ENCODE measurements at places on chromosomes 3 and 15.

- DNase-seq: peak; percentile 62
Measured at GRCh38 chr3:46542344-46542743, 23.8 kb downstream of the LRRC2 start.

DNA sequence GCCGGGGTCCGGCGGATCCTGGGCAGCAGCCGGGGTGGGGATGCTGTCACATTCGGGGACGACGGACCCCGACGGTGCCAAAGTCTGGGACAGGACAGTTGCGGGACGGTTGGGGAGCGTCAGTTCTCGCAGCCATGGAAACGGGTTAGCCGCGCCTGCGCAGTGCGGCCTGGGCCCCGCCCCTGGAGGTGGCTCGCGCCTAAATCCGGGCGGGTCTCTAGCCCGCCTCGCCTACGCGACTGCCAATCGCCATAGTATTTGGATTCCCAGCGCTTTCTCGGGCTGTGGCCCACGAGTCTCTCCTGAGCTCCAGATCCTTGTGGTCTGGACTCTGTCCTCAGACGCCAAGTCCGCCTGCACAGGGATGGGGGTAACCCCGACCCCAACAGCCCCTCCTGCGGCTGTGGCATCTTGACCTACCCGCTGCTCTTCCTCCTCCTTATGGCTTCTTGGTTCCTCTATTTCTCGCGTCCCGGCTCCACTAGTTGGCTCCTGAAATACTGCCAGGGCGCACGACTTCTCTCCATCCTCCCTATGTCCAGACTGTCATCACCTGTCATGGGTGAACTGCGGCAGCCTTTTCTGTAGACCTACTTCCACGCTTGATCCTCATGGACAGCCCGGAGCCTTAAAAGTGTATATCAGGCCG, at the start of gene ZMYND10:
Gene ZMYND10, minus strand, starts transcription at position 147 of the 649 bp plus-strand sequence. CDS start 153 bp downstream, outside the sequence.
- DNase-seq: no peak

DNA sequence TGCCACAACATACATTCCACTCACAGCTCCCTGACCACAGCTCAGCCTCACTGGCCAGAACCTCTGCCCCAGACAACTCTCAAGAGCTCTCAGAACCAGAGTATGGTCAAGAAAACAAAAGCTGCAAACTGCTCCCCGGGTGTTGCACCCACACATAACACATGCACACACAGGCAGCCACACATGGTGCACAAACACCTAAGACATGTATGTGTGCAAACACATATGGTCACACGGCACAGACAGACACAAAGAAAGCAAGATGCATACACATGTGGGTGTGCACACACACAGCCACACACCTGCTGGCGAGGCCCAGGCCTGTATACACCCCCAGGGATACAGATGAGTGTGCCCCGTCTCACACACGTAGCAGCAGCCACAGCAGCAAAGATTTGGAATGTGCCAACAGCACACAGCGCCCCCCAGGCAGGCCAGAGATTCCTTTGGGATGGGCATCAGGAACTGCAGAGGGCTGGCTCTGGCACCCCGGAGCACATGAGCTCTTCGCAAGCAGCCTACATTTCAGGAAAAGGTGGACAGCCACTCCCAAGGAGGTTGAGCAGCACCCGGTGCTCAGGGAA, 6.6 kb downstream of the KLF15 start:
- DNase-seq: no peak

DNA sequence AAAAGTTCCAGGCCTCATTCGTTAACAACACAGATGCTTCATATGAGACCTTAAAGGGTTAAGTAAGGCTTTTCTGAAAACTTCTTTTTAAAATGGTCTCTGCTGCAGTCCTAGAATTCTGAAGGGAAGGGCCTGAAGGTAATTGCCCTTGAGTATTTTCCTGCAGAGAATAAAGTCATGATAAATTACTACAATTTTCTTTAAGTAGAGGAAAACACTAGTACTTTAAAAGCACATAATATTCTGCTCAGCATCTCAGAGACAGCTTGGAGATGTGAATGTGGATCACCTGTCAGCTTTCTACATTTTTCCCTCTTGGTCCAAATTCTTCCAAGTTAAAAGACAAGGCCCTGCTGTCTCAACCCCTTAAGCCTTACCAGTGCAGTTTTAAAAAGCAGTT, 419.5 kb downstream of the MFSD1 start:
- no peak for DNase-seq

GRCh38 chr3:197791892-197792647, 1.0 kb downstream of the LRCH3 start:
- DNase-seq: peak; percentile 32

GRCh38 chr15:99365242-99365641, 114.0 kb downstream of the LRRC28 start:
- DNase-seq: no peak

- DNase-seq: no peak
Measured at GRCh38 chr15:58409861-58410260, 21.9 kb upstream of the LIPC start.

DNA sequence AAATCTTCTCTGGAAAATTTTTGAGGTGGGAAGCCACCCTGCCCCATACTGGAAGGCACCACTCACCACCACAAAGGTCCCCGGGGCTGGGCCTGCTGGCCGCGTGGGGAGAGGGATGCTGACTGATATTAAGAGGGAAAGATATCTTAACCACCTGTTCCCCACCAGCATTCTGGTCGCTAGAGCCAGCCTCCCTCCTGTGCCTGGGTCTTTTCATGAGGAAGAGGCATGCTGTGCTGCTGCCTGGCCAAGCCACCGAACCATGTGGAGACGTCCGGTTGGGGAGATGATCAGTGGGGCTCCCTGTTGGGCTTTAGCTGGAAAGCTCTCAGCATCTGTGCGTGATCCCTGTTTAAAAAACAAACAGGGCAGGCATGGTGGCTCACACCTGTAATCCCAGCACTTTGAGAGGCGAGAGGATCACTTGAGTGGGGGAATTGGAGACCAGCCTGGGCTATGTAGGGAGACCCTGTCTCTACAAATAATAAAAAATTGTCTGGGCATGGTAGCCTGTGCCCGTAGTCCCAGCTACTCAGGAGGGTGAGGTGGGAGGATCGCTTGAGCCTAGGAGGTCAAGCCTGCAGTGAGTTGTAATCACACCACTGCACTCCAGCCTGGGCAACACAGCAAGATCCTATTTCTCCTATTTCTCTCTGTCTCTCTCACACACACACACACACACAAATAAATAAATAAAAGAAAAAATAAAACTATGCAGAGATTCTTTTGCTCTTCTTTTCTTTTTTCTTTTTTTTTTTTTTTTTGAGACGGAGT, 1.0 kb downstream of the KLHL18 start:
- peak; percentile 15 for DNase-seq

GRCh38 chr3:117264204-117264994, 554.8 kb downstream of the TUSC7 start:
- DNase-seq: no peak

GRCh38 chr15:35304389-35304788, 219.3 kb upstream of the NANOGP8 start:
- no peak for DNase-seq

GRCh38 chr15:92809064-92809879, 90.9 kb upstream of the CHD2 start:
- DNase-seq: peak; percentile 98

GRCh38 chr3:185399737-185400667, 37.1 kb downstream of the MAP3K13 start:
- peak; percentile 8 for DNase-seq

DNA sequence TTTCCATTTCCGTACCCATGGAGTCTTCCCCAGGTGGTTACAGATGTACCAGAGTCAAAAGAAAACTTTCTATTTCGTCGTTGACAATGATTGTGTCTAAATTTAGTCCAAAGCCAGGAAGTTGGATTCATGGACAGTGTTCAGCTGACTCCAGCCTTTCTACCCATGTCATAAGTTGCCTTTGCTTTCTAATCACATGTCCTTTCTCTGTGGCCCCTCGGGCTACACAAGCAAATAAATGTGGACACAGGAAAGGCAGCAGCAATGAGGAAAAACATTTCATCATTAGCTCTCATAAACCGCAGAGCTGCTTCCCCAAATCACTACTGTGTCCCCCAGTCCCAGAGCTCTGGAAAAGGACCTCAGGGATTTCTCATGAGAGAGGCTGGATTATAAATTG, 82.0 kb downstream of the USF3 start:
- DNase-seq: no peak

GRCh38 chr3:9279966-9280365, 30.5 kb upstream of the SRGAP3 start:
- DNase-seq: peak; percentile 52

DNA sequence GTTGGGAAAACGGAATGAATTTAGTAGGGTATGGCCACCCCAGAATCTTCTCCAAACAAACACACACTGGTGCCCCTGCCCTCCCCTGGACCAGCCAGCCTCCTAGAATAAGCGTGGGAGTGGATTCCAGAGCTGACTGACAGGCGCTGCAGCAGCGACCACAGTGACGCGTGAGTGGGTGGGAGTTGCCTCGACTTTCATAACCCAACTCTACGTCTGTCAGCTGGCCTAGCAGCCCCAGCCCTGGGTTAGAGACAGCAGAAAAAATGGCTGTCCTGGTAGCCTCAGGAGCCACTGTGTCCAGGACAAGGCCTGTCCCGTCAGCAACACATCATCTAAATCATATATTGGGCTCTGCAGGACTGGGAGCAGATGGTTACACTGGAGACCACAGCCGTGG, 10.0 kb downstream of the PLA2G4B start:
- no peak for DNase-seq

DNA sequence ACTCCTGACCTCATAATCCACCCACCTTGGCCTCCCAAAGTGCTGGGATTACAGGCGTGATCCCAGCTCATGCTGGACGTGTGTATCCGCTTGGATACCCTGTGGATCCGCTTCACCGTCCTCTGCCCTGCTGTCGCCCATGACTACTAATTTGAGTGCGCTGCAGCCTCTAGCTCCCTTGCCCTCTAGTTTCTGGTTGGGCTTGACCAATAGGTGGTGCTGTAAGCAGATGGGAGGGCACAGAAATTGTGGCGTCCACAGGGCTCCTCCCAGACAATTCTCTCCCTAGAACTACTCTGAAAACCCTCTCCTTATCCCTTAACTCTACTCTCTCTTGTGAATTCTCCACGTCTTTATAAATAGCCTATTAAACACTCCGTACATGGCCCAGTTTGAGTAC, 36.2 kb downstream of the ZPLD1 start:
- no peak for DNase-seq

DNA sequence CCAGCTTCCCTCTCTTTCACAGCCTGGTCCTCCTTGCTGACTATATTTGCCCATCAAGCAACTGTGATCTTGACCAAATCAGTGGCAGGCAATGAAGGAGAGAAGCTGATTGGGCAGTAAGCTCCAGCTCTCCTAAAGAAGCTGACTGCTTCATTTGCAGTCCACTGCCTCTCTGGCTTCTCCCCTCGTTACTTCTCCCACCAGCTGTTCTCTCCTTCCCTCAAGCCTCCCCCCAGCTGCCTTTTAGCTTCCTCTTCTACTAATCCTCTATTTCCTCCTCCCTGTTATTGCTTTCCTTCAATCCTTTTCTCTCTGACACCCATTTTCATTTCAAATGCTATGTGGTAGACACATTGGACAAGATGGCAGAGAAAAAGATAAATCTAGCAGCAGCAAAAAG, 474.7 kb upstream of the UBE2E2 start:
- DNase-seq: no peak

DNA sequence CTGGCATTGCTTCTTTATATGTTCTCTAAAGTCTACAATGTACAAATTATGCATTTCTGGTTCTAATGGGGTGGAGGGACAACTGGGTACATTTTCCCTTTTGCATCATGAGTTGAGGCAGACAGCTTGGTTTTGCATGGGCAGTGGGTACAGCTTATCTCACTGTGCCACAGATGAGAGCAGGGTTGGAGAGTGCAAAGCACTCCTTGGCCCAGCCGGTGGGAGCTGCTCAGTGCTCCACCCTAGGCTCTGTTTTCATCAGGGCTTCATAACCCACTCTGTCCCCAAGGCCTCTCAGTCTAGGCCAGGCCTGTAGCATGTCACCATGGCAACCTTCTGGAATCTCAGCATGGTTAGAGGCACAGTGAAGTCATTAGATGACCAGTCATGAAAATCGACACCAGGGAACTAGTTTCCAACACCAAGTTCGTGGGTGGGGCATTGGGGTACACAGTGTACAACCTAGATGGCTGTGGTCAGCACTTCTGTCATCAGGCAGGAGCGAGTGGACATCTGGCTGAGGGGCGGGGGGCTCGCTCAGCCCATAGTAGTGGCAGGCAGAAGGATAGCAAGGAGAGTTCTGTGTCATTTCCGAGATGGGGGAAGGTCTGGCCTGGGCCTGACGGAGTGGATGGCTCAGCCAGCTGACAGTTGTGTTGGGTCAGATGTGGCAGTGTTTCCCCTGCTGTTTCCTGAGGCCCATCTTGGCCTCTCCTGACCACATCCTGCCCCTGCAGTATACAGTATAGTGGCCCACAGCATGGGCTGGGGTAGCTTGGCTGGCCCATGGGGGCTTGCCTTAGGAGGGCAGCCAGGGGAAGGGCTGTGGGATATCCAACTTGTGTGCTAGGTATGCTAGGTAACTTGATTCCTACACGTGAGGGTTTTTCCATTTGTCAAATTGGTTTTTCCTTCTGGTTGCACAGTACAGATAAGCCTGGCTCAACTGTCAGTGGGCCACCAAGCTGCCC, 75.7 kb upstream of the PRR23C start:
- peak; percentile 82 for DNase-seq

GRCh38 chr3:188002626-188003138, 151.3 kb upstream of the LPP start:
- DNase-seq: no peak

GRCh38 chr15:50123861-50124557, 5.0 kb upstream of the ATP8B4 start:
- no peak for DNase-seq

DNA sequence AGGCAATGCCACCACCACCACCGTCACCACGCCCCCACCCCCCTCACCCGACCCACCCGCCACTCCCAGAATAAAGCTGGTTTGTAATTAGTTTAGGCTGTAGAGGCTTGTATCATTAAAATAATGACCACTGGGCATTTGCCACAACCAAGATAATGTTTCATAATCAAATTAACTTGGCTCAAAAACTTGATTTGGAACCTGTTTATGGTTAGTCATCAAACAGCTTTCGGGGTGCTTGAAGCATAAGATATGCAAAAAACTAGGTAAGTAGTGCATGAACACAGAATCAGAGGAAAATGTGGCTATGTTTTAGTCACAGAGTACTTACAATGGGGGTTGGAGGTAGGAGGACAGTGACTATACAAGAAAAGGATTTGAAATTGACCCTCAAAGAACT, 115.1 kb downstream of the FHIT start:
- no peak for DNase-seq

DNA sequence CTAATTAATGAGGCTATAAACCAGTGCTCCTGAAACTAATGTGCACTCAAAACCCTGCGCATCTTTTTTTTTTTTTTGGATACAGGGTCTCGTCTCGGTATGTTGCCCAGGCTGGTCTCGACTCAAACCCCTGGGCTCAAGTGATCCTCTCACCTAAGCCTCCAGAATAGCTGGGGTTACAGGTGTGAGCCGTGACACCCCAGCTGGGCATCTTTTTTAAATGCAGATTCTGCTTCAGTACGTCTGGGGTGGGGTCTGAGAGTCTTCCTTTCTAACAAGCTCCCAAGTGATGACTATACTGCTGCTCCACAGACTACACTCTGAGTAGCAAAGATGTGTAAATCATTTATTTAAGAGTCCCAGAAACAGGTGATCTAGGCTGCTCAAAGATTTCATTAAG, 73.0 kb downstream of the BFSP2 start:
- no peak for DNase-seq
